ENCODE measurements at places on chromosomes 11 and 22.

DNA sequence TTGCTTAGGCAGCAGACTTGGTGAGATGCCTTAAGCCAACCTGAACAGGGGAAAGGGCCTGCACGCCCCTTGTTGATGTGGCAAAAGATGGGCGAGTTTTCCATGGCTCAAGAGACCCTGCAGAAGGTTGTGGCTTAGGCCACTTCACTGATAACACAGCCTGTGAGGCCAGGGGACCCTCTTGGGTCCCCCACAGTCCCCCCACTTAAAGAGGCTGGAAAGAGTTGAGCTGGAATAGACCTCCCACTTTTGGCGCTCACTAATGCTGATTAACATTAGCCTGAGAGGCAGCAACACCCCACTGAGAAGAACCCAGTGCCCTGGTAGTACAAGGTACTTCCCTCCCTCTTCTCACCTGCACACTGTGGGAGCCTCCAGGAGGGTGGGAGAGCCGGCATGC is 107.5 kb downstream of the TRIM29 start:
- no peak for DNase-seq

GRCh38 chr11:76680518-76681425 is 10.2 kb upstream of the LRRC32 start:
- peak; percentile 80 for DNase-seq

DNA sequence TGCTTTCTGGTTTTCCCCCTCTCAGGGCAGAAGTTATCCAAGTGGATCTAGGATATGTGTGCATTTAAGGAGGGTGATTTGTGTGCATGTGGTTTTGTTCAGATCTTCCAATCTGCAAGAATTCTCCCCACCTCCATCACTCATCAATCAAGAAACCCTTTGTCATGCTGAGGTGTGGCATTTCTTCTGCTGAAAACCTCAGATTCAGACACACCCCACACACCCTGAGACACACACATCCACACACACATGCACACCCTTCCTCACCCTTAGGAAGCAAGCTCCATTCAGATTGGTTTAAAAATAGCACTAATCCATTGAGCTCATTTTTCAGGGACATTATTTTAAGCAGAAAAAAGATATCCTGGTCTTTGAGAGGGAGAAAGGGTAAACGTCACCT is 106.1 kb upstream of the HSD17B12 start:
- no peak for DNase-seq

DNA sequence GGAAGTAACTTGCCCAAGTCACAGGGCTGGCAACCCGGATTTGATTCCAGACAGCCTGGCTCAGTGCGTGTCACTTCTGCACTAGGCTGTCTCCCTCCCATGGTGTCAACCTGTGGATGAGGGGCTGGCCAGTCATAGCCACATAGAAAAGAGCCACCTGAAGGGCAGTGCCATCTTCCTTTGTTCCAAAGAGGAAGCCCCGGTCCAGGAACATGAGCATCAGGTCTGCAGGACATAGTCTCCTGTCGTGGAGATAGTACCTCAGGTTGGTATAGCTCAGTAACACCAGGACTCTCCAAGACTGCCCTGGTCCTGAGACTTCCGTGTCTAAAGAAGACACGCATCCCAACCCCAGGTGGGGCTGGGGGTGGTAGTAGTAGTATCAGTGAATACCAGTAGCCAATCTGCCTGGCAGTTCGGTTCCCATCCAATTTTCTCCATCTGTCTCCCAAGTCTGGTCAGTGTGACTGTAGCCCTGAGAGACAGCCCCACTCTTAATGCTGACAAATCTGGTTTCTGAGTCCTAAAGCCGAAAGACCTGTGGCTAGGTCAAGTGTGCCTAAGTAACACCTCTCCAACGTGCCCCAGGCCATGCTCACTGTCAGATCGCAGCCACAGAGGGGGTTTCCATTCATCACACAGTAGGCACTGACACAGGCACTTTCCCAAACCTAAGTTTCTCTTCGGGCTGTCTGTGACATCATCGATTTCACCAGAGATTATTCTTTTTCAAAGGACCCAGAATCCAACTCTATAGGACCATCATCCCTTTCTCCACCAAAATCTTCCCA is 33.1 kb downstream of the C11orf58 start:
- DNase-seq, result peak; percentile 52

DNA sequence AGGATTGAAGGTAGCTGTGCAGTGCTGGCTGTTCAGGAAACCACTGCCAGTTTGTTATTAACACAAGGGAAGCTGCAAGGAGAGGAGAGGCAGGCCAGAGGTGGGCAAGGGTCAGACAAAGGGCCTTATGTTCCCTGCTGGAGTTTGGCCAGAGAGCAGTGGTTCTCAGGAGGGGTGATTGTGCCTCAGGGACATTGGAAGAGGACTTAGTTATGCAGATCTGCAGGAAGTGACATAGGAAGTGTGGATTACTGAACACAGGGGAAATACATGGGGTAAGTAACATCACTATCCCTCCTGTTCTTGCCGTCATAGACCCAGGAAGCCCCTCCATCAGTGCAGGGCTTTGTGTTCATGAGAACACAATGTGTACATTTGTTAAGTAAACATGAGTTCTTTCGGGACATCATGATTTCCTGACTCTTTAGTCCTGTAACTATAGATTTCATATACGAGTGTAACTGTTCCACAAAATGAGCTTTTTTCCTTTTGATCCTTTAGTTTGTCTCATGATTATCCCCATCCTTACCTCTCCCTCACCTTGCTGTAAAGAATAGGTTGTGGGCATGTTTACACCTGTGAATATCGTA is 5.9 kb downstream of the SRRD start:
- no peak for DNase-seq

GRCh38 chr11:111555255-111555654 is 14.7 kb downstream of the LAYN start:
- DNase-seq, result no peak
